Activated naive CD8-positive, alpha-beta T cell treated with anti-CD3 and anti-CD28 coated beads, Interleukin-2, amount 10 ng/mL, durations not matched to agents 7 days and 5 days (primary cell): ENCODE measurements at places on chromosomes 7 and 10. TPM values are rescaled to one million over a fixed set of nuclear protein-coding genes. Genes with fewer than 3 reads are reported as not detected.

DNA sequence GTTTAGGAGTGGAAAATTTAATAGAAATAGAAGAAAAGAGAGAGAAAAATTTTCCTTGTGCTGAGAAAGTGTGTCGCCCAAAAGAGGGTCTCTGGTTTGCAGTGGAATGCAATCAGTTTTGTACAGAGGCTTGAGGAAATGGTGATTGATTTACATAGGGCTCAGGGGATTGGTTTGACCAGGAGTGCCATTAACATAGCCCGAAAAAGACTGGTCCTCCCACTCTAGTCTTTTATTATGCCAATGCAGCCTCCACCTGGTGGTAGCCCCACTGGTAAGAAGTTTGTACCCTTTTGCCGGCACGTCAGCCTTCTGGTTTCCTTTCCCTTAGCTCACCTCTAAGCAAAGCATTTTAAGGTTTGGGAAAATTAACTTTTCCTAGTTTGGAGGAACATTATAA, 885.3 kb downstream of the XPNPEP1 start:
- no peaks in the 10 kb centered on the region for H3K4me1 ChIP-seq
- H3K4me3 ChIP-seq = no peak overlapping the region
- H3K36me3 ChIP-seq = no peaks in the 10 kb centered on the region
- no peak for DNase-seq
- no peak overlapping the region for H3K27ac ChIP-seq

- no peak for DNase-seq
- H3K27ac ChIP-seq = no peak overlapping the region
- no peak overlapping the region for H3K4me3 ChIP-seq
- no peaks in the 10 kb centered on the region for H3K4me1 ChIP-seq
- H3K27me3 ChIP-seq = peaks cover 4% of the 10 kb centered on the region
- H3K36me3 ChIP-seq = no peaks in the 10 kb centered on the region
Observed at GRCh38 chr7:28293527-28293835, 112.9 kb upstream of the JAZF1 start.

GRCh38 chr7:2386964-2387669, 16.3 kb upstream of the CHST12 start:
- no peaks in the 10 kb centered on the region for H3K27me3 ChIP-seq
- H3K4me3 ChIP-seq = no peak overlapping the region
- H3K27ac ChIP-seq = no peak overlapping the region
- no peak for DNase-seq

- H3K4me3 ChIP-seq = no peak overlapping the region
- H3K4me1 ChIP-seq = no peaks in the 10 kb centered on the region
- no peaks in the 10 kb centered on the region for H3K36me3 ChIP-seq
- no peak overlapping the region for H3K27ac ChIP-seq
- no peaks in the 10 kb centered on the region for H3K27me3 ChIP-seq
Observed at GRCh38 chr7:33742521-33742920, 162.8 kb upstream of the BMPER start.

DNA sequence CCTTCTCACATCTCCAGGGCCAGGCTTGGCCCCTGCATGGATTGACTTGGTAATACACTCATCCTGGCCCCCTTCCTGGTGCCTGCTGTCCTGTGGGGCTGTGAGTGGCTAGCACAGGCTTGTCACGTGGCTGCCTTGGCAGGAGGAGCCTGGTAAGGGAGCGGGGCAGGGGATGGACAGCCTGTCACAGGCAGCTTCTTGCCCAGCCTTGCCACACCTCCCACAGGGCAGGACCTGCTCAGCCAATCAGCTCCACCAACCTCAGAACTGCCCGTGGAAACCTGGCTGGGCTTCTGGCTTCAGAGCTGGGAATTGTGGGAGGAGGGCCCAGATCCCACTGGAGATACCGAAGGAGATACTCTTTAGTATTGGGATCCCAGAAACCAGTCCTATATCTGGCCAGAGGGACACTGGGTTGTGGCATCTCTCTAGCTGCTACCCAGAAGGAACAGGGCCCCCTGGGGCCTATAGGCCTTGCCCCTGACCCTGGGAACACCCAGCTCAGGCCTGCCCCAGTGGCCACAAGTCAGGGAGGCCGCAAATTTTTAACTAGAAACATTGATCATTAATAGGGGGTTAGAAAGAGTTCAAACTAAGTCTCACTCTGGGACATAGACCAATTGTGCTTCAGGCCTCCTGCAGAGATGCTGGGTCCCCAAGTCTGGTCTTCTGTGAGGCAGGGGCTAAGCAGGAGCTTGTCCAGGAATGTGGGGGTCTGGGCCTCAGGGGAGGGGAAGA, at the start of gene HOGA1:
HOGA1 (plus strand) TSS at position 330 of the 738 bp plus-strand sequence; CDS start at position 645, 315 bp downstream.
- peaks cover 2% of the 10 kb centered on the region for H3K4me1 ChIP-seq
- no peak within 1 kb of the TSS for H3K4me3 ChIP-seq
- DNase-seq = no peak
- peaks cover 7% of the 10 kb centered on the region for H3K27me3 ChIP-seq
- no peak within 1 kb of the TSS for H3K27ac ChIP-seq

- peaks cover 4% of the 10 kb centered on the region for H3K4me1 ChIP-seq
- H3K4me3 ChIP-seq = no peak overlapping the region
- H3K27ac ChIP-seq = no peak overlapping the region
- H3K27me3 ChIP-seq = no peaks in the 10 kb centered on the region
Observed at GRCh38 chr7:672891-673290, 53.6 kb upstream of the DNAAF5 start.

DNA sequence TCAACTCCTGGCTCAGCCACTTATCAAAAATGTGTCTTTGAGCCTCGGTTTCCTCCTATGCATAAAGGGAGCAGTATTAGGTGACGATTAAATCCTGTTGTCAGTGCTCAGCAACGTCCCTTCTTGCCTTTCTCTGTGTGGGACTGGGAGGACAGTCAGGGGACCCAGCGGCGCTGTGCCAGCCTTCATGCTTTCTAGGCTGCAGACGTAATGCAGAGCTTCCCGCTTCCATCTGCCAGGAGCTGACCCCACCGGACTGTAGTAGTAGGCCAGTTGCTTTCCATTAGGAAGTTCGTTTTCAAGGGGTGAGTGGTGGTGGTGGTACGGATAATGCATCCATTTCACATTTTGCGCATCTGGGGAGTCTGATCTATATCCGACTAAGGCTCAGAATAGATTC, 321.8 kb downstream of the PLXNA4 start:
- H3K27ac ChIP-seq = no peak overlapping the region
- no peak for DNase-seq
- no peaks in the 10 kb centered on the region for H3K4me1 ChIP-seq

DNA sequence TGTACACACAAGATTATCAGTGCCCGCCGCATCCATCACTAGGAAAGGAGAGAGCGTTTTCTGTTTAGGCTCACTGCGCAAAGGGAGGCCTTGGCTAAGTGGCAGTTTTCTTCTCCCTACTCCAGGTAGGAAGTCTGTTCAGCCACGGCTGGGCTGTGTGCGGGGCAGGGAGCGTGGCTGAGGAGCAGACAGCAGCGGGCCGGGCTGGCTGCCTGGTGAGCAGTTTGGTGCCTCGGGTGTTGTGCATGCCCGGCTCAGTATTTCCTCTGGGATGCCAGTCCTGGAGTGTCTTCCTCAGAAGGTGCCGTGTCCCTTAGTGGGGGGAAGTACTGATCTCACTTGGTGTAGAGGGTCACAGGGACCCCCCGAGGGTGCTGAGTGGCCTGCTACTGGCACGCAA, 114.4 kb downstream of the NT5C2 start:
- no peaks in the 10 kb centered on the region for H3K27me3 ChIP-seq
- H3K4me1 ChIP-seq = peaks cover 5% of the 10 kb centered on the region
- H3K27ac ChIP-seq = no peak overlapping the region
- peaks cover 5% of the 10 kb centered on the region for H3K36me3 ChIP-seq

- H3K27ac ChIP-seq = no peak overlapping the region
- H3K4me3 ChIP-seq = no peak overlapping the region
- no peak for DNase-seq
- no peaks in the 10 kb centered on the region for H3K4me1 ChIP-seq
- no peaks in the 10 kb centered on the region for H3K27me3 ChIP-seq
Observed at GRCh38 chr7:17832242-17832641, 108.1 kb downstream of the SNX13 start.

DNA sequence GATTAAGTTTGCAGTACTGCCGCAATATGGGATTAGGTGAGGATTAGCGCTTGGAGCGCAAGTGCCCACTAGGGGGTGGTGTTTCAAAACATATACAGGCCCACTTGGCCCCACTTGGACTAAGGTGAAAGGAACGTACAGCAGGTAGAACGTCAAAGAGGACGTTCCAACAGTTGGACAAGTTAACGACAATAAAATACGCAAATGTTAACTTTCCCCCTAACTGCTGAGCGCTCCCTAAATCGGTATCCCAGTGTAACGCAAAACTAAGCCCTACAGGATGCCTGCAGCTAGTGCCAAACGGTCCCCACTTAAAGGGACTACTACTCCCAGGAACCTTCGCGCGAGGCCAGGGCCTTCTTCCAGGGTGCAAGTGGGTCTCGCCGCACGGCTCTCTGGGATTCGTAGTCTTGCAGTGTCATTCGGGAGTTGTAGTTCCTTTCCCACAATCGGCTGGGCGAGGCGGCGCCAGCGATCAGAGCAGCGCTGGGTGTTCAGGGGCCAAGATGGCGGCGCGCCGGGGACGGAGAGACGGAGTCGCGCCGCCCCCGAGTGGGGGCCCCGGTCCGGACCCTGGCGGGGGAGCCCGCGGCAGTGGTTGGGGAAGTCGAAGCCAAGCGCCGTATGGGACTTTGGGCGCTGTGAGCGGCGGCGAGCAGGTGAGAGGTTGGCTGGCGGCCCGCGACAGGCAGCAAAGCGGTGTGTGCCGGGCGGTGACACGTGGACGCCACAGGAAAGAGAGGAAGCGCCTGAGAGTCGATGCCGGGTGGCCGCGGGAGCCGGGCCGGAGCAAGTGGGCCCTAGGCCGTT, at the start of gene PPRC1:
PPRC1 (plus strand) TSS at position 478 of the 810 bp plus-strand sequence; CDS start at position 507, 29 bp downstream.
- peak within 1 kb of the TSS; percentile 97 for H3K4me3 ChIP-seq
- no peaks in the 10 kb centered on the region for H3K27me3 ChIP-seq
- DNase-seq = peak; percentile 93
- H3K27ac ChIP-seq = peak within 1 kb of the TSS; percentile 95
- H3K4me1 ChIP-seq = peaks cover 26% of the 10 kb centered on the region

DNA sequence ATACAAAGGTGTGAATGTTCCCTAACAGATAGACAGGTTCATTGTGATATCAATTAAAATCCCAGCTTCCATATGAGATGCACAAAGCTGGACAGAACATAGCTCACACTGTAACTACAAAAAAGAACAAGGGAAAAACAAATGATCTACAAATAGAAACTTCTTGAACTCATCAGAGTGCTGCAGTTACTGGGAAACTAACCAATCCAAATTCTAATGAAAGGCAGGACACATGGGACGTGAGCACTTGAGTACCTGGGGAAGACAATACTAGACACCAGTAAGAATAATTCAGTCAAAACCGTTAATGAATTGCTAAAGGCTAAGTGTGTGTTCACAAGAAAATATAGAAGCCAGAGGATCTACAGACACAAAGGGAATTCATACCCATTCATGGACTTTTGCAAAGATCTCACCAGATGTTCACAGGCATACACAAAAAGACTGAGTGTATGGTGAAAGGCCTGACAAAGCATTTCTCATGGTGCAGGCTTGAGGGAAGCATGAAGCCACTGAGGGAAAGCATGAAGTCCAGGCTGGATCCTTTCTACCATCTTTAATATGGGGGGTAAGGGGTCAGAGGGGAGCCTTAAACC, 7.8 kb upstream of the GPR22 start:
- H3K27me3 ChIP-seq = no peaks in the 10 kb centered on the region
- no peak for DNase-seq
- peaks cover 2% of the 10 kb centered on the region for H3K4me1 ChIP-seq
- peaks cover 7% of the 10 kb centered on the region for H3K36me3 ChIP-seq
- H3K27ac ChIP-seq = no peak overlapping the region
- H3K4me3 ChIP-seq = no peak overlapping the region

DNA sequence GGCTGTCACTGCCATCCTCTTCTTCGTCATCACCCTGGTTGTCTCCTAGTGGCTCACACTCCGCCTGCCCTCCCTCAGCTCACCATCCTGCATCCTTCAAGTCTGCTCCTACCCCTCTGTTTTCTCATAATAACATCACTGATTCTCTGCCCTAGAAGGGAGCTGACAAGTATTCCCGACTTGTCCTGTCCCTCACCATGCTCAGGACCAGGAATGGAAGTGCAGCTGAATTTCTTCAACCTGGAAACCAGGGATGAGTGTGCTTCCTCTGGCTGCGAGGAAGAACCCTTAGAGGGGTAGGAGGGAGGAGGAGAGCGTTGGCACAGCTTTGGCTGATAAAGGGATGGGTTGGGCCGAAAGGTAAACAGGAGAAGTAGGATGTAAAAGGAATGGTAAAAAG, 174.8 kb upstream of the GPR26 start:
- H3K36me3 ChIP-seq = no peaks in the 10 kb centered on the region
- no peak overlapping the region for H3K4me3 ChIP-seq
- no peak for DNase-seq
- no peak overlapping the region for H3K27ac ChIP-seq

Gene CALML3
- not detected for total RNA-seq

Gene LMOD2
- not detected for total RNA-seq

Gene FBXO24
- total RNA-seq = 1.2 TPM

Gene CCDC172
- not detected for total RNA-seq

Gene SPDYE5
- not detected for total RNA-seq

Gene HACD1
- total RNA-seq = 0.61 TPM

Gene SLC16A12
- not detected for total RNA-seq
